ENCODE measurements at places on chromosomes 1 and 21.

GRCh38 chr1:60103186-60103585, 29.6 kb upstream of the C1orf87 start:
- no peak for DNase-seq

GRCh38 chr1:167991546-167991945, 54.7 kb upstream of the MPC2 start:
- DNase-seq = no peak

DNA sequence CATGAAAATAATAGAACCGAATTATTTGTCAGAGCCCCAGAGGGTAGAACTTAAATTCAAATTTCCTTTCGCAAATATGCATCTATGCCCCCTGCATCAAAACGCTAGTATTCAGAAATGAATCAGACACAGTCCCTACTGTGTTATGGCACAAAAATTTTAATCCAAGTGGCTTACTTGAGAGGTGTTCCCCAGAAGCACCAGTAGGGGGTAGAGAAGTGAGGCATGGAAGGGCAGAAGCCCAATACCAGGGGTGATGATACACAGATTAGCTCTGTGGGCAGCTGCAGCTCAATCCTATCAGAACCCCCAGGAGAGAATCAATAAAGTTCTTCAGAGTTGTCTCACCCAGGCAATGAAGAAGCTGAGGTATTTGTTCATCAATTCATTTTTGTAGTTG, 342.2 kb downstream of the OMA1 start:
- DNase-seq = no peak

DNA sequence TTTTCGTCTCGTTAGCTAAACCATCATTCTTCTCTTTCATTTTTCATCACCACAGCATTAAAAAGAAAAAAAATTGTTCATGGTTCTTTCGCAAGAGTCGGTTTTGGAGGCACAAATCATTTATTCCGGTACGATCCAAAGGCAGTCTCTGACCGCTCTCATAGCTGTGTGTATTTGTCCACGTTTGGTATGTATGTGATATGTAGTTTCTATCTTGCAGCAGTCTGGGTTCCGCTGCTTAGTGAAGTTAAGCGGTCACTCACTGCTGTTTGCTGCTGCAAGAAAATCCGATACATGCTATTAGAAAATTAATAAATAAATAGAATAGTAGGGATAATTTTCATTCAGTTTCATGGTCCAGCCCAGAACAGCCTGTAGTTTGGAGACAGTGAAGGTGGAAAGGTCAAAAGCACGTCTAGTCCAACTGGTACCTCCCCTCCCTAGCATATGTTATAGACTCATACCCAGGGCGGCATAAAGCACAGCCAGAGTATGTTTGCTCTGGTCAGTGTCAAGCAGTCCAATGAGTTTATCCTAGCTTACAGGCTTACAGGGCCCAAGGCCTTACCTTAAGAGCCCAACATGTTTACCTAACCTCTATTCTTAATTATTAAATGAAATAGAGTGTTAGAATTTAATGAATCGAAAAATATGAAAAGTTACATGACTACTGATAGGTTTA, 2.5 kb downstream of the FMN2 start:
- DNase-seq = no peak

DNA sequence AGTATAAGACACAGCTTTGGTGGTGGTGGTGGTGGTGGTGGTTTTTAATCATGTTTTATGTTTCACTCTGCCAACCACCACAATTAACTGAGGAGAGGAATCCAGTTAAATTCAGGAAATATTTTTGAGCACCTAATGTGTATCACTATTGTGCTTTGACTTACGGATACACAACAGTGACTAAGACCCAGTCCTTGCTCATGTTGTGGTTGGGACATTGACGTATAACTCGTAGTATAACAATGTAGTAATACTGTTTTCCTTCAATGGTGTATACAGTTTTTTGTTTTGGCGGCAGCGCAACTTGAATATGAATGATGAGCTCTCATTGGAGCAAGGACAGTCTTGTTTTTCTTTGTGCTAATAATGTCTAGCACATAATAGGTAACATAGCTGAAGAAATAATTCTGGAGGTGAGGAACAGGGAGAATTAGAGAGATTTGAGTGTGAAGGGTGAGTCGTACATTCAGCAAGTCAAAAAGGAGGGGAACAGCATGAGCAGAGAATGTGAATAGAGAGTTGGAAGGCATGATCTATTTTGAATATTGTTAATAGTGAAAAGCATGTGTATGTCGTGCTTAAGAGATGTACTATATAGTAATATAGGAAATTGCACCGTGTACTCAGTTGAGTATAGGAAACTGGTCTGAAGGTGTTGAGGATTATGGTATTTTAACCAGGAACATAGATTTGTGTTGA, 5.5 kb downstream of the CACYBP start:
- no peak for DNase-seq

DNA sequence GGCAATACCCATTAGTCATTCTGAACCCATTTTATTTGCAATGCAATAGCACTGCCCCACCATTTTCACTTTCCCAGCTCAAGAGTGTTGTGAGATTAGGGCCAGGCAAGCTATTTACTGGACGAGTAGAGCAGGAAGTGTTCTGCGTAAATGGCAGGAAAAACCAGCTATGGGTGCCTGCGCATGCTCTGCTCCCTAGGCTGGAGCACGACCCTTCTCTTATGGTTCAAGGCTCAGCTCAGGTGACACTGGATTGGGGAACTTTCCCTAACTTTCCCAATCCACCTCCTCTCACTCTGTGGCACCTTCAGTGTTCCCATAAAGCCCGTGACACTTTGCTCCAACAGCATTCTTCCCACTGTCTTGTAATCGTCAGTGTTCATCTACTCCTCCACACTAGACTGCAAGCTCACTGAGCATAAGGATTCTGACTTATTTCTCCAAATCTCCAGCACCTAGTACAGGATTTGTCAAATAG, 3.6 kb upstream of the MAN1A2 start:
- no peak for DNase-seq

GRCh38 chr21:32411350-32412161, 950 bp upstream of the EVA1C start:
- DNase-seq = peak; percentile 97

DNA sequence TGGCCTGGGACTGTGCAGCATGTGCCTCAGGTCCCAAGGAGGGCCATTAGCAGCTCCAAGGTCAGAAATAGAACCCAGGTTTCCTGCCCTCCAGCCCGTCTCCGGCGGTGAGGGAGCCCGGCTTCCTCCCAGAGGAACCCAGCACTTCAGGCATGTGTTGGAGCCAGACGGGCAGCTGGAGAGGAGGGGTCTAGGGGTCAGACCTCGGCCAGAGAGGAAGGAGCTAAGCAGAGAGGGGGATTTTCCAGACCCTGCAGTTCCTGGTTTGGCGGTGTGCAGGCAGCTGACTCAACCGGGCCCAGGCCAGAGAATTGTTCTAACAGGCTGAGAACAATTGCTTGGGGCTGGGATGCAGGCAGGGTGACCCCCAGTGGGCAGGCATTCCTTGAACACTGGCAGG, 37.1 kb downstream of the HSPG2 start:
- peak; percentile 44 for DNase-seq

- peak; percentile 56 for DNase-seq
Observed at GRCh38 chr1:15411593-15412137, 2.0 kb downstream of the EFHD2 start.

- DNase-seq = no peak
Observed at GRCh38 chr1:228371741-228372182, 34.9 kb downstream of the TRIM11 start.

GRCh38 chr1:46448109-46448911, 41.3 kb upstream of the DMBX1 start:
- DNase-seq = no peak

- no peak for DNase-seq
Observed at GRCh38 chr1:151542710-151543129, 2.6 kb downstream of the TUFT1 start.

GRCh38 chr1:164054331-164054730, 504.7 kb upstream of the PBX1 start:
- DNase-seq = no peak

Measured in left ventricle myocardium inferior (tissue), 1 donor.